8988T (cell line): ENCODE measurements at places on chromosomes 7 and 10.

GRCh38 chr7:66869660-66870450 is 51.2 kb upstream of the TMEM248 start:
- no peak for DNase-seq

GRCh38 chr7:37756797-37757551 is 73.4 kb downstream of the GPR141 start:
- no peak for DNase-seq

- no peak for DNase-seq
Measured at GRCh38 chr7:77258593-77258992, 59.0 kb upstream of the FGL2 start.

GRCh38 chr7:92292981-92293380 is 47.2 kb downstream of the ANKIB1 start:
- no peak for DNase-seq

GRCh38 chr7:106365252-106366005 is 80.6 kb upstream of the NAMPT start:
- no peak for DNase-seq

GRCh38 chr7:371119-371778 is 81.3 kb downstream of the FOXL3 start:
- DNase-seq: no peak

- DNase-seq: no peak
Measured at GRCh38 chr10:80324086-80324485, 32.5 kb downstream of the DYDC1 start.

DNA sequence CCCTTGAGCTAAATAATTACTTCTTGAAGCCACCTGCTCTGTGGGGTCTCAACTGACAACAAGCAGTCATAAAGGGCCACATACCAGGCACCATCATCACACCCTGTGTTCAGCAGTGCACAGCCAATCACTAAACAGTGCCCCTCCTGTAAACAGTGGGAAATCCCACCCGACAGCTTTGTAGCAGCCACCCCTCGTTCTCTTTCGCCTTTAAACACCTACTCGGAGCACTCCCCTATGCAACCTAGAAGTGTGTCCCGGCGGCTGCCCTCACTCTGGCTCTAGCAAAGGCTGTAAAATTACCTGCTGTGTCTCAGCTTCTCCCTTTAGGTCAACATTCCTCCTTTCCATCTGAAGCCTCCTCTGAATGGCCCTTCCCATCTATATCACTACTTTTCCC is 111.9 kb downstream of the TCERG1L start:
- DNase-seq: no peak

- DNase-seq: no peak
Measured at GRCh38 chr7:68248973-68249372, 1252.3 kb downstream of the TYW1 start.

DNA sequence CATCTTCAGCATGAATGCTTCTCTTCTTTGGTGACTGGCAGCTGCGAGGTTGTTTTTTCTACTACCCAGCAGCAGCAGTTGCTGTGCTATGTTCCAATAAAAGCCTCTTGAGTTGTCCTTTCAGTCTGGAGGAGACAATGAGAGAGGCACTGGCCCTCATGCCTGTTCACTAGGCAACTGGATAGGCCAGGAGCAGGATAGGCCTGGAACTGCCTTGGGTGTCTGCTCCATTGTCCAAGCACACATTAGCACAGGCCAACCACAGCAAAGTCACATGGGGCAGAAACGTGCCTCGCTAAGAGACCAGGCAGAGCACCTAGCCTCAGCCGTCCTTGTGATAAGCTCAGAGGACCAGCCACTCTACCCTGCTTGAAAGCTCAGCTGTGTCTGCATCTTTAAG is 76.9 kb upstream of the PDCD4 start:
- no peak for DNase-seq
